ENCODE measurements at places on chromosomes 13 and 19. TPM values are rescaled to one million over a fixed set of nuclear protein-coding genes. Genes with fewer than 3 reads are reported as not detected.

DNA sequence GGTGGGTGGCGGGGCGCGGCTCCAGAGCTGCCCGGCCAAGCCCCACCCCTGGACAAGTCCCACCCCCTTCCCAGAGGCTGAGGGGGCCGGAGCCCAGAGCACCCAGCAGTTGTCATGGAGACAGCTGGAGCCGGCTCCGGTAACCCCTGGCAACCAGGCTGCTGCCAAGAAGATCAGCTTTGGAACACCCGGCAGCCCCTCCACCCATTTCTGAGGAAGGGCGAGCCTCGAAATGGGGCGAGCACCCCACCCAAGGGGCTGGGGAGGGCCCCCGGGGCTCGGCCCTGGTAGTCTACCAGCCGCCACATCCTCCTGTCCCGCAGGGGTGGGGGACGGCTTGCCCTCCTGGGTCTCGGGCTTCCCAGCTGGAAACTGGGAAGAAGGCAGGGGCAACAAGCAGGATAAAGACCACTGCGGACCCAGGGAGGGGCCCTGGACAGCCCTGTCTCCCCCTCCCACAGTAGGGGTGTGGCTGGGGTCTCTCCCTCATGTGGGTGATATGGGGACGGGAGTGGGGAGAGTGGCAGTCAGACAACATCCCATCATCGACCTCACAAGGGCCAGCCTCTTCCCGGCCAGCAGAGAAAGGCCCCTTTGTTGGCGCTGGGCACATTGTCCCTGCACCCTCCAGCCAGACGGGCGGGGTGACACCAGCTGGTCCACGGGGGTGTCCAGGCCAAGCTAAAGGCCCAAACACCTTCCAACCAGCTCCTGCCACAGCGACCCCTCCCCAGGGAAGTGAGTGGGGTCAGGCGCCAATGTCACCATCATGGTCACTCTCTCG is 1.5 kb downstream of the CERS1 start:
- DNase-seq = peak; percentile 80

GRCh38 chr13:51764184-51765141 is 39.5 kb downstream of the DHRS12 start:
- no peak for DNase-seq

DNA sequence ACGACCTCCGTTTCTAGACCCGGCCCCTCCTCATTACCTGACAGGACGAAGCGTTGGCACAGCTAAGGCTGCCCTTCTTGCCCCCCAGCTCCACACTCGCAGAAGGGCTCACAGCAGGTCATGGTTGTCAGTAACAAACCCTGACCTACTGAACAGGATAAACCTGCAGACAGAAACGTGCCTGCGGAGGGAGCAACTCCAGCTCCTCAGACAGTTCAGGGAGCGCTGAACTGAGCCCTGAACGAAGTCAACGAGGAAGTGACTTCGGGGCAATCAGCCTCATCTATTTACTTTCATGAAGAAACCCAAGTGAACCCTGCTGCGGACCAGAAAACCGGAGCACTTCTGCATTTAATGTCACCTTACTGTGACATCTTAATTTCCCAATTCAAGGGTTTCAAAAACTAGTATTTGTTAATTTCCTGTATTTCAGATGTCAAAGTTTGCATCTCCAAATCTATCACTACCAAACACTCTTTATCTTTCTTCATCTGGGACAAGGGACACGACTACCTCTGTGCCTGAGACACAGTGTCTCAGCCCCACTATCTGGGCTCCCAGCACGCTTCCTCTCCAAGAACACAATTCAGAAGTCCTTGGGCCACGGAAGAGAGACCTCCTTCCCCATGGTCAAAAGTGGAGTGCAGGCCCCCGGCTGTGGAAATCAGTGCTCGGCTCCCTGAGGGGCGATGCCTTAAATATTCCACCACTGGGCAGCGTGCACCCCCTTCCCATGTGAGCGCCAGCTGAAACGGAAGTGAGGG is 40.2 kb downstream of the CARS2 start:
- DNase-seq = no peak

Gene NTF4
- not detected for total RNA-seq

DNA sequence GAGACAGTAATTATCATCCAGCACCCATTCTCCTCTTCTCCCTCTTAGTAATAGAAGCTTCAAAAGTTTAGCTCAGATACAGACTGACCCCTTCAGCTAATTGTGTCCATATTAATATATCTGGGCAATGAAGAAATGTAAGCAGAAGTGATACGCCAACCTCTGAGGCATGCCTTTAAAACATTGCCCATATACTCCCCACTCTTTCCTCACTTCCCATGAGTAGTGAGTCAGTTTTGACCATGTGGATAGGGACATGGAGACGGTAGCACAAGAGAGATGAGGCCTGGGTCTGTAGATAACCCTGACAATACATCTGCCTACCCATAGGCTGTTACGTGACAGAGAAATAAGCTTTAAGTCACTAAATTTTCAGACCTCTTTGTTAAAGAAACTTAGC is 147.6 kb downstream of the KCTD12 start:
- DNase-seq = no peak

Gene LHB
- not detected for total RNA-seq

DNA sequence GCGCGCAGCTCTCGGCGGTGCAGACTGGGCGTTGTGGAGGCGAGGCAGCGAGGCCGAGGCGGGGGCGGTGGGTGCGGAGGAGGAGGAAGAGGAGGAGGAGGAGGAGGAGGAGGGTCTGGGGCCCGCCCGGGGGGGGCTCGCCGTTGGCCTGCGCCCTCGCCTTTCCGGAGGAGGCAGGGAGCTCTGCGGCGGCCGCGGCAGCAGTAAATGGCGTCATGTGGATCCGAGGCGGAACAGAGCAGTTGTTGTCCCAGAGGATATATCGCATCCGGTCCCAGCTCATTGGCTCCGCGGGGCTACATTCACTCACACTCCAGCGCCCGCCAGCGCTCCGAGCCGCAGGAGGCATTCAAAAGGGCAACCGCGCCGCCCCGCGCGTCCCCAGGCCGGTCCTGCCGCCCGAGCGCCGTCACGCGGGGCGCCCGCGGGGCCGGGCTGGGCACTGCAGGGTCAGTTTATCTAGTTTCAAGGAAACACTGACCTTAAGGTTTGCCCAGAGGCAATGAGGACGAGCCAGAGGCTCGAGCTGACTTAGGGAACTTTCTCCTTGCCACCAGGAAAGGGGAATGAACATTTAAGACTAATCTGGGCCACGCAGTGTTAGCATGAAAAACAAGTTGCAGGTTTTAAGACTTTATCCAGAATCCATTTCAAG is at the start of gene SPRY2:
TSS of gene SPRY2 (minus strand) at position 26 of the 655 bp plus-strand sequence. CDS start 3,421 bp downstream, outside the sequence.
- DNase-seq = peak; percentile 97

GRCh38 chr19:28171983-28172382 is 1041.0 kb downstream of the UQCRFS1 start:
- DNase-seq = no peak

- peak; percentile 7 for DNase-seq
Observed at GRCh38 chr19:32166238-32166637, 179.2 kb upstream of the ZNF507 start.

- no peak for DNase-seq
Observed at GRCh38 chr13:103965506-103966243, 899.5 kb upstream of the SLC10A2 start.

Gene ZNF324B
- 7.9 TPM for total RNA-seq

Gene TJP3
- 0.63 TPM for total RNA-seq

Gene PPM1N
- 1.6 TPM for total RNA-seq

GRCh38 chr19:23318143-23318542 is 67.9 kb upstream of the ZNF724 start:
- no peak for DNase-seq

- no peak for DNase-seq
Observed at GRCh38 chr13:40777809-40778175, 6.8 kb upstream of the MRPS31 start.
